HuH-7 (cell line): ENCODE measurements at places on chromosomes 5 and 9.
A peak's percentile ranks its signal among the peaks of the same experiment; 100 is the strongest.

DNA sequence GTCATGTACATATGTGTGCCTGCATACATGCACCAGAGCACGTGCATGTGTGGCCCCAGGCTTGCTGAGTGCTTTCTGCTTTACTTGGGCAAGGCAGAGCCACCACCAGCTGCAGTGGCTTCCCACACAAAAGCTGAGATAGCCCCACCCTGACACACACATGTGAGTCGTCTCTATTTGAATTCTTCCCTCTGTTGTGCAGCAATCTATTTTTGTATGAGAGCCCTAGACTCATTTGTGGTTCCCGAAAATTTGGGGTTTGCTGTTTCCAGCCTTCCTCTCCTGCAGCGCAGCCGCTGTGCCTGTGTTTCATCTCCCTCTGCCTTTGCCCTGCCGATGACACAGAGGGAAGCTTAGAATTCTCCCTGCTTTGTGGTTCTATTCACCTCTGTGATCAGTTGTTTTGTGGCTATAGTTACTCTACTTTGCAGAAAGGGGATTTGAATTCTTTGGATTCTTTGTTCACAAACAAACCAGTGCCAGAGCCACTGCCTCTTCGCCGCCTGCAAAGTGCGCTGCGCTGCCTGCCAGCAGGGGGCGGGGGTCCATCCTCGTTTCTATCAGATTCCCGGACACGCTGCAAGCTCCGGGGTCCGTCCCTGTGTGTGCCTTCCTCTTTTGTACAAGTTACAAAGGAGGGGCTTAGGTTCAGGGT is 95.8 kb upstream of the DAP start:
- peak; percentile 60 for DNase-seq

GRCh38 chr5:149759986-149760853 is 30.1 kb downstream of the PPARGC1B start:
- no peak for DNase-seq

GRCh38 chr5:5085381-5085780 is 54.7 kb upstream of the ADAMTS16 start:
- DNase-seq: no peak

DNA sequence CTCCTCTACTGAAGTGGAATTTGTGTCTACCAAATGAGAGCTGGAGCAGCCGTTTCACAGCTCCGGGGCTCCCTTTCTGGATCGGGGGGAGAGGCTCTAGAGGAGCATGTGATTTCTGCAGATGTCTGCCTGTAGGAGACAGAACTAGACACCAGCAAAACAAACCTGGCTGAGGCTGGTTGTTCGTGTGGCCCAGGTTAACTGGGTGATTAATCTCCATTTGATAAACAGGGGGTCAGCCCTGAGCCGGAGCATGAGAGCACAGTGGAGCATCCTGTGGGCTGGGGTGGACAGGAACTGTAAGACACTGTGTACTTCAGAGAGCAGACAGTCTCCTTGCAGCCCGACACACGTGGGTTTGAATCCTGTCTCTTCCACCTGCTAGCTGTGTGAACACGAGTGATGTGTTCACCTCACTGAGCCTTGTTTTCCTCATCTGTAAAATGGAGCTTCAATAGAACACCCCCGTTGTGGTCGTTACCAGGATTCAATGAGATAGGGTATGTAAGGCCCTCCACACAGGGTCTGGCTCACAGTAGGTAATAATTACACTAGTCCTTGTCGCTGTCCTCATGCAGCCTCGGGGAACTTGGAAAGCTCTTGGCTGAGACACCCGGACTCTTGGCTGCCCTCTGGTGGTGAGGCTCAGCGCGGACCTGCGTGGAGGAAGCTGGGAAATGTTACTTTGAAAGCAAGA is 12.9 kb downstream of the CXCL14 start:
- DNase-seq: peak; percentile 63

GRCh38 chr5:163670036-163670435 is 164.6 kb downstream of the MAT2B start:
- DNase-seq: no peak

GRCh38 chr5:138605254-138605972 is 30.2 kb upstream of the HSPA9 start:
- no peak for DNase-seq

DNA sequence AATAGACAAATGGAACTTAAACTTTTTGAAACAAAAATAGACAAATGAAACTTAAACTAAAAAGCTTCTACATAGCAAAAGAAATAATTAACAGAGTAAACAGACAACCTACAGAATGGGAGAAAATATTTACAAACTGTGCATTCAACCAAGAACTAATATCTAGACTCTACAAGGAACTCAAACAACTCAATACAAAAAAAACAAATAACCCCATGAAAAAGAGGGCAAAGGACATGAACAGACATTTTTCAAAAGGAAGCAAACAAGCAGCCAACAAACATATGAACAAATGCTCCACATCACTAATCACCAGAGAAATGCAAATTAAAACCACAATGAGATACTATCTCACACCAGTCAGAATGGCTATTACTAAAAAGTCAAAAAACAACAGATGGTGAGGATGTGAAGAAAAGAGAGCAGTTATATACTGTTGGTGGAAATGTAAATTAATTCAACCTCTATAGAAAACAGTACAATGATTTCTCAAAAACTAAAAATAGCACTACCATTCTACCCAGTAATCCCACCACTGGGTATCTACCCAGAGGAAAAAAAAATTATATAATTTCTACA is 170.8 kb upstream of the RGMB start:
- no peak for DNase-seq

GRCh38 chr5:61827445-61827975 is 478.5 kb upstream of the KIF2A start:
- DNase-seq: no peak
